Stimulated activated CD4-positive, alpha-beta T cell treated with anti-CD3 and anti-CD28 coated beads, Interleukin-1b, Interleukin-23, amount 100 ng/mL, for 24 hours (primary cell): ENCODE measurements at places on chromosomes 6 and 20.

DNA sequence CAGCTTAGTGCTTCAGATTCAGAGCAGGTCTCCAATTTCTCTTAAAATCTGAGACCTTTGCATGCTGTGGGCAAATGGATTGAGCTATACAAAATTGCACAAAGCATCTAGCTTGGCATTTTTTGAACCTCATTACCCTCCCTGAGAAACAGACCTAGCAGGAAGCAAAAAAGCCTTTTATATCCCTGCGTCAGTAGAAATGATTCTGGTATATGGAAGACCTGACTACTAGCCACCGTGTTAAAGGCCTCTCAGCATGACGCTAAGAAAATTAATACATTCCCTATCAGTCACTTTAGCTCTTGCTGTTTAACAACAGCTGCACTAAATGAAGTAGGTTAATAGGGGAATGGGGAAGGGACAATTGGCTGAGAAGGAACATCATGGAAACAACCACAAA is 110.7 kb upstream of the SMLR1 start:
- no peak for DNase-seq

- DNase-seq: no peak
Observed at GRCh38 chr6:23532227-23532626, 593.8 kb upstream of the NRSN1 start.

DNA sequence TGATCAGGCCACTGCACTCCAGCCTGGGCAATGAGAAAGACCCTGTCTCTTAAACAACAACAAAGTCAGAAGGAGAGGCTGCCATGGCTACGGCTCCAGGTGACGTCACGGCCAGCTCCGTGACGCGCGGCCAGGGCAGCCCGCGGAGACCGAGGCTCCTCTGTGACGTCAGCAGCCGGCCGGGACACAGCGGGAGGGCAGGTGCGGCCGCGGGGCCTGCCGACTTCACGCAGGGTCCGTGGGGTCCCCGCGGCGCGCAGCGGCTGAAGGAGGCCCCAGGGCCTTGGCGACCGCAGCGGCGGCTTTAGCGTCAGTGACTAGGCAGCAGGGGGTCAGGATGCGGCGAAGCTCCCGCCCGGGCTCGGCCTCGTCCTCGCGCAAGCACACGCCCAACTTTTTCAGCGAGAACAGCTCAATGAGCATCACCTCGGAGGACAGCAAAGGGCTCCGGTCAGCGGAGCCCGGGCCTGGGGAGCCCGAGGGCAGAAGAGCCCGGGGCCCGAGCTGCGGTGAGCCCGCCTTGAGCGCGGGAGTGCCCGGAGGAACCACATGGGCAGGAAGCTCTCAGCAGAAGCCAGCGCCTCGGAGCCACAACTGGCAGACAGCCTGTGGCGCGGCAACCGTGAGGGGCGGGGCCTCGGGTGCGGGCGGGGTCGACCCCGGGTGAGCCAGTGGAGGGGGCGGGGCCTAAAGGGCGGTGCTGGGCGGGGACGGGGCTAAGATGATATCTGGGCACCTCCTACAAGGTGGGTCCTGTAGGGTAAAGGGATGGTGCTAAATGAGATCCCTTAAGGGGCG is at the start of gene SPAG4:
Gene SPAG4, plus strand, starts transcription at position 163 of the 798 bp plus-strand sequence. Its CDS starts 175 bp downstream, at position 338.
- DNase-seq: peak; percentile 100

- DNase-seq: no peak
Observed at GRCh38 chr20:5416086-5416485, 99.3 kb upstream of the PROKR2 start.

GRCh38 chr6:144170044-144170443 is 19.7 kb downstream of the STX11 start:
- DNase-seq: no peak

DNA sequence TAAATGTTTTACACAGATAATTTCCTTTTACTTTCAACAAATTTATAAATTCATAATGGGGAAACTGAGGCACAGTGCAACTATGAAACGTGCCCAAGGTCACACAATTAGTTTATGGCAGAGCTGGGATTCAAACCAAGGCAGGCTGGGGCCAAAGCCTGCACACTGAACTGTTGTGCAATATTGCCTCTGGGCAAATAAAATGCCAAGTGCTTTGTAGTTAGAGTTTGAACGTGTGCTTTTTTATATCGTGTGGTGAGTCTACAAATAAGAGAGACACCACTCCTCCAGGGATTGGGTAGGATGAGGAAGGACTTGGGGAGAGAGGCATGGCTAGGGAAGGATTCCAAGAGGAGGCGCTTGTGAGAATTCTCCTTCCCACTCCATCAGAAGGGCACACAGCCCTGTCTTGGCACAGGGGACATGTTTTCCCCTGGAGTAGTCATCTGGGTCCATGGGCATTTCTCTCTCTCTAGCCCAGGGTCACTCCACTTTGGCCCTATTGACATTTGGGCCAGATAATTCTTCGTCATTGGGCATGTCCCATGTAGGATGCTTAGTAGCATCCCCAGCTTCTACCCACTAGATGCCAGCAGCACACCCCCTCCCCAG is 2.8 kb upstream of the CDH22 start:
- DNase-seq: no peak

- no peak for DNase-seq
Observed at GRCh38 chr6:35090734-35091133, 50.4 kb downstream of the TCP11 start.

- DNase-seq: no peak
Observed at GRCh38 chr6:25492951-25493350, 159.1 kb upstream of the SCGN start.

GRCh38 chr6:158049055-158050028 is 67.7 kb downstream of the SYNJ2 start:
- DNase-seq: no peak

- DNase-seq: no peak
Observed at GRCh38 chr6:24357336-24358218, at the start of gene DCDC2. DCDC2 (minus strand) TSS chr6:24358059; CDS start chr6:24357750, 309 bp downstream.

DNA sequence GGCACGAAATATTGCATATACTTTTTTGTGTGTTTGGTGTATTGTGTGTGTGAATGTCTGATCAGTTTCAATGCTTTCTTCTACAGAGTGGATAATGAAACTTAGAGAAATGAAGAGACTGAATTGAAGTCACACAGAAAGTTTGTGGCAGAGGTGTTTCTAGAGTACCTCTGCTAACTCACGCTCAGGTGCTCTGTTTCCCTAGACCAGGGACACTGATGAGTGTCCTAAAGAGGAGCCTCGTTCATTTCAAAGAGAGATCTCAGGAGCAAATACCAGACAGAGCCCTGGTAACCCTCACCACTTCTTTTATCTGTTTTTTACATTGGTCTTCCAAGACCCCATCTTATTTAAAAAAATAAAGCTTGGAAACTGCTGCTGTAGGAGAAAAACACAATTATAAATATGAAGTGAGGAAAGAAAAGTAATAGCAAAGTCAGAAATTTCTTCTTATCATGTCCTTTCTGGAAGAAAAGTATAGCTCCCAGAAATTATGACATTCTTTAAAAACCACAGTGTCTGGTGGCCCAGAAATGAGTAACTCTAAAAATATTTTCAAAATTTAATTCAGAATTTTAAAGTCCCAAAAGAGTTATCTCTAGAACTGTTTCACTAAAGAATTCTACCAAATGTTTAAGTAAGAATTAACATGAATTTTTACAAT is 720.6 kb downstream of the RFPL4B start:
- no peak for DNase-seq

- DNase-seq: no peak
Observed at GRCh38 chr6:82176616-82177015, 70.9 kb downstream of the IBTK start.

DNA sequence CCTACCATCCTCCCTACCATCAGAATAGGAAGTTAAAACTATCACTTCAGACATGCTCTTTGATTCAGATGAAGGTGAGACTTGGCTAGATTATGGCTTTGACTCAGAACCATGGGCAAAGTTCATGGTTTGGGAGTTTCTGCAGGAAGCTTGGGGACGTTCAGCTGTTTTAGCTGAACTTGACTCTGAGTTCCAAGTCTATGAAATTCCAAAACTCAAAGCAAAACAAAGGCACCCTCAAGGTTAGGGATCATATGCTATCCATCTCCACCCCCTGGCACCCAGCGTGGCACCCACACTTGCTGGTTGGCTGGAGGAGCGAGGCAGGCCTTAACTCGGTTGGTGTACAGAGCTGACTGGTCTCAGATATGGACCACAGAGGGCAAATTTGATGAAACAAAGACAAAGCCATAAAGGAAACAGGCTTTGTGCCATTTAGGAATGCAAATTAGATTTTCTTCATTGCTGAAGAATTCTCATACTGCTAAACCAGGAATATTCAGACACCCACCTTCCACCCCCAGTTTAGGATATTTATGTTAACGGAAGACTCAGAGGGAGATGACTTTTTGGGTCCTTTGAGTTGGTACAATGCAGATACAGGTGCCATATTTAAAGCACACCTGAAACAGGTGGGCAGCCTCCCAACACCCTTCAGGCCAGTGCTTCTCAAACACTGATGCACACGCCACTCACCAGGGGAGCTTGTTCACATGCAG is 88.4 kb upstream of the SLC22A16 start:
- no peak for DNase-seq

GRCh38 chr6:122365775-122366403 is 33.6 kb upstream of the HSF2 start:
- DNase-seq: no peak

- DNase-seq: no peak
Observed at GRCh38 chr20:62602550-62602949, 39.8 kb upstream of the SLCO4A1 start.
